ENCODE measurements at places on chromosomes 6 and 20. TPM values are rescaled to one million over a fixed set of nuclear protein-coding genes. Genes with fewer than 3 reads are reported as not detected.
A peak's percentile ranks its signal among the peaks of the same experiment; 100 is the strongest.

DNA sequence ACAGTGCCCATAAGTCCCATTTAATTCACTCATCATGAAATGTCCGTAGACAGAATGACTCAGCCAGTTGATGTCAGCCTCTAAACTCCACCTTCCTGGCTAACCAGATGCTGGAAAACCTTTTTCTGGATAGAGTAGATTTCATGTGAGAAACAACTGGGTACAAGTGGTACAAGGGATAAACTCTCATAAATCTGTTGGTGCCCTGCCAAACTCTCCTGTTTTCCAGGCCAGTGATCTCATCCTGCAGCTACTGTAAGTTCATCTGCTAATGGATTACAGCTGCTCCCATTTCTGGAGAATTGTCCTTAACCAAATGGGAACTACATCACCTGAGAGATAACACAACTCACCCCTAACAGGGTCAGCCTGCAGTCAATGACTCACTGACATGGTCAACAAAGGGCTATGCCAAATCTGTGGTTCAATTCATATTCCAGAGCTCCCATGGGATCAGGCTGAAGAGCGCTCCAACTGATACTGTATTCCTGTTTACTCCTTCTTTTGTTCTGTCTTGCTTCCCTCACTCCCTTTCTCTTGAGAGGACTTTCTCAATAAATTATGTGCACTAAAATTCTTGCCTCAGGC lies 210.1 kb upstream of the HDDC2 start:
- no peak for DNase-seq
- H3K4me1 ChIP-seq, result no peaks in the 10 kb centered on the region
- H3K36me3 ChIP-seq, result no peaks in the 10 kb centered on the region
- H3K27me3 ChIP-seq, result peaks cover 16% of the 10 kb centered on the region
- no peak overlapping the region for H3K27ac ChIP-seq

- no peak overlapping the region for H3K27ac ChIP-seq
- no peaks in the 10 kb centered on the region for H3K27me3 ChIP-seq
- H3K4me1 ChIP-seq, result peaks cover 29% of the 10 kb centered on the region
- DNase-seq, result no peak
- no peak overlapping the region for H3K4me3 ChIP-seq
Observed at GRCh38 chr20:4947817-4948559, 53.3 kb downstream of the SLC23A2 start.

GRCh38 chr6:132768051-132768517 lies 10.4 kb upstream of the VNN2 start:
- H3K36me3 ChIP-seq, result peaks cover 5% of the 10 kb centered on the region
- no peaks in the 10 kb centered on the region for H3K27me3 ChIP-seq
- H3K27ac ChIP-seq, result no peak overlapping the region
- peak; percentile 69 for DNase-seq
- no peak overlapping the region for H3K4me3 ChIP-seq
- peaks cover 17% of the 10 kb centered on the region for H3K4me1 ChIP-seq

DNA sequence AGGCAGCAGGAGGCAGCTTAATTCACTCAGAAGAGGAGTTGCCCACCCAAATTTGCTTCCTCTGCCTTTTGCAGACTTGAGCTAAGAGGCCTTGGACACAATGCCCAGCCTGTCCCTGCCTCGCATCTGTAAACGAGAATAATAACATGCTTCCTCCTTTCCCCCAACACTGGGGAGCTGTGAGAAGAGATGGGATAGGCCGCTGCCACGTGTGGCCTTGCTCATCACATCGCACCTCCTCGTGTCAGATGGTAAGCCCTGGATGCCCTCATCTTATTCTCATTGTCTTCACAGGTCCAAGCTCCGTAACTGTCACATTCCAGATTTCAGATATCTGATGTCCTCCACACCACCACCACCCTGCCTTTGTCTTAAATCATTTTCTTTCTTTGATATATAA lies 13.1 kb upstream of the TUBB2B start:
- no peak for DNase-seq
- no peaks in the 10 kb centered on the region for H3K4me1 ChIP-seq
- no peaks in the 10 kb centered on the region for H3K36me3 ChIP-seq

GRCh38 chr6:136547336-136547735 lies 2.9 kb downstream of the MAP7 start:
- DNase-seq, result no peak
- H3K27ac ChIP-seq, result no peak overlapping the region
- peaks cover 4% of the 10 kb centered on the region for H3K4me1 ChIP-seq
- peaks cover 2% of the 10 kb centered on the region for H3K36me3 ChIP-seq

GRCh38 chr20:40698744-40699143 lies 9.7 kb upstream of the MAFB start:
- no peaks in the 10 kb centered on the region for H3K36me3 ChIP-seq
- H3K27ac ChIP-seq, result no peak overlapping the region
- H3K27me3 ChIP-seq, result peaks cover 42% of the 10 kb centered on the region
- no peaks in the 10 kb centered on the region for H3K4me1 ChIP-seq
- DNase-seq, result no peak
- no peak overlapping the region for H3K4me3 ChIP-seq

GRCh38 chr20:38198238-38198861 lies 33.3 kb upstream of the TGM2 start:
- no peaks in the 10 kb centered on the region for H3K4me1 ChIP-seq
- no peak for DNase-seq
- H3K27ac ChIP-seq, result no peak overlapping the region
- no peaks in the 10 kb centered on the region for H3K36me3 ChIP-seq

- no peaks in the 10 kb centered on the region for H3K27me3 ChIP-seq
- H3K4me1 ChIP-seq, result peaks cover 18% of the 10 kb centered on the region
- H3K4me3 ChIP-seq, result no peak overlapping the region
Observed at GRCh38 chr6:11810854-11811643, 32.4 kb upstream of the ADTRP start.

GRCh38 chr6:160430203-160430602 lies 82.0 kb downstream of the SLC22A3 start:
- no peak overlapping the region for H3K4me3 ChIP-seq
- no peak for DNase-seq
- H3K27ac ChIP-seq, result no peak overlapping the region
- peaks cover 8% of the 10 kb centered on the region for H3K4me1 ChIP-seq

TINAG gene
- not detected for total RNA-seq

PLEKHG1 gene
- 0.47 TPM for total RNA-seq

ARMC12 gene
- total RNA-seq, result 0.64 TPM

IP6K3 gene
- total RNA-seq, result not detected

ARFGEF3 gene
- 0.47 TPM for total RNA-seq

FGD2 gene
- total RNA-seq, result 0.57 TPM

ABHD16A gene
- 44.7 TPM for total RNA-seq

TCF15 gene
- 0.12 TPM for total RNA-seq
